ENCODE measurements at places on chromosomes 1 and 21.

DNA sequence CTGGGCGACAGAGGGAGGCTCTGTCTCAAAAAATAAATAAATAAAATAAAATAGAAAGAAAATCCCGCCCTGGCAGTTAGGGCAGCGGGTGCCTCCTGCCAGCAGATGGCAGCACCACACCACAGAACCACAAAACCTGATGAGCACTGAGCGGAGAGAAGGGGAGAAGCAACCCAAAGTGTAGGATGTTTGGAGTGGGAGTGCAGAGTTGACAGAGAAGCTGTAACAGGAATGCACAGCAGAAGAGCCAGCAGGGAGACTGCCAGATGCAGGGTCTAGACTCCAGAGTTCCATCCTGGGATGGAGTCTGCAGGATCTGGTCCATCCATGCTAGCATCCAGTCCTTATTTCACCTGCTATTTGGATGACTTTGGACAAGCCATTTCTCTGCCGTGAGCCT lies 29.7 kb upstream of the KIRREL1 start:
- H3K4me1 ChIP-seq, result no peaks in the 10 kb centered on the region
- H3K27me3 ChIP-seq, result no peaks in the 10 kb centered on the region
- DNase-seq, result peak; percentile 54

DNA sequence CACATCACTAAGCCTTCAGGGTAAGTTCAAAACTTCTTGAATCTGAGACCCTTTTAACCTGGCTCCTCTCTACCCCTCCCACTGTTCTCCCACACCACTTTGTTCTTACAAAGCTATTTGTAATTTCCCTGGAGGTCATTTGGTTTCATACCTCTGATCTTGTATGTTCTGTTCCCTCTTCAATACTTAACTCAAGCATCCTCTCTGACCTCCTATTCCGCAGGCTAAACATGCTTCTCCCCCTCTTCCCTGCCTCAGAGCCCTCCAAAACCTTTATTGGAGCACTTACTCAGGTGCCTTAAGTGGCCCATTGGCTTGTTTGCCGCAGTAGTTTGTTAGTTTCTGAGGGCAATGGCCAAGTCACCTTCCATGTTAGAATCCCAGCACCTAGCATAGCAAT lies 54.8 kb downstream of the SSX2IP start:
- no peaks in the 10 kb centered on the region for H3K27me3 ChIP-seq
- no peak overlapping the region for H3K27ac ChIP-seq
- DNase-seq, result no peak
- H3K4me3 ChIP-seq, result no peak overlapping the region
- H3K4me1 ChIP-seq, result no peaks in the 10 kb centered on the region
- H3K36me3 ChIP-seq, result no peaks in the 10 kb centered on the region

DNA sequence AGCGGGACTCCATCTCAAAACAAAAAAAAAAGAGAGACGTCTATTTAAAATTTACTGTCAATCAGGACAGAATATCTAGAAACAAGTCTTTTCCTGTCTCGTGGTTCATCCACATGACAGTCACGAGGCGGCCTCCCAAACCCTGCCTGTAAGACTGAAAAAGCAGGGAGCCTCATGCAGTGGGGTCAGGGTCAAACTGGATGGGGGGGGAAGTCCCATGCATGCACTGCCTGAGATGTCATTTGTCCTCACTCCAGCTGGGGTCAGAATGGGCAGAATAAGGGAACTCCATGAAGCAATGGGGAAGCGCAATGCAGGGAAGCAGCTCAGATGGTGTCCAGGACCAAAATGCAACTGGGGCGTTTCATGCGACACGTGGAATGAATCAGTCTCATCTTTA lies 85.5 kb downstream of the PIK3CD start:
- no peaks in the 10 kb centered on the region for H3K27me3 ChIP-seq
- no peak overlapping the region for H3K27ac ChIP-seq
- DNase-seq, result peak; percentile 48
- peaks cover 96% of the 10 kb centered on the region for H3K36me3 ChIP-seq
- no peaks in the 10 kb centered on the region for H3K4me1 ChIP-seq

DNA sequence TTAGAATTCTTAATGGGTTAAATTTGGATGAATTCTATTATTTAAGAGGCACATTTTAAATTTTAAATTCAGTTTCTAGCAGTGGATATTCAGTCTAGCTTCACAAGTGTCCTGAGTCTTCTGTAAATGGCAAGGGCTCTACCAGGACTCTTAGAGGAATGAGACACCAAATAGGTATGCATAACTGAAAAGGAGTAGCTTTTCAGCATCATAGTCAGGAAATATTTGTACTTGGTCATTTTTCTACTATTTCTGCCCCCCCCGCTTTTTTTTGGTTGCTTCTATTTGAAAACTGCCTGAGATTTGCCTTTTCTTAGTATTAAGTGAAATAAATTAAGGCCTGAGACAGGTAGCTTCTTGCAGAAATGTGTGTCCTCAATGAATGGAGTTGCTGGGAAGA lies 80.2 kb downstream of the MAST2 start:
- H3K36me3 ChIP-seq, result no peaks in the 10 kb centered on the region
- DNase-seq, result no peak
- H3K4me1 ChIP-seq, result no peaks in the 10 kb centered on the region
- no peak overlapping the region for H3K27ac ChIP-seq
- H3K4me3 ChIP-seq, result no peak overlapping the region

DNA sequence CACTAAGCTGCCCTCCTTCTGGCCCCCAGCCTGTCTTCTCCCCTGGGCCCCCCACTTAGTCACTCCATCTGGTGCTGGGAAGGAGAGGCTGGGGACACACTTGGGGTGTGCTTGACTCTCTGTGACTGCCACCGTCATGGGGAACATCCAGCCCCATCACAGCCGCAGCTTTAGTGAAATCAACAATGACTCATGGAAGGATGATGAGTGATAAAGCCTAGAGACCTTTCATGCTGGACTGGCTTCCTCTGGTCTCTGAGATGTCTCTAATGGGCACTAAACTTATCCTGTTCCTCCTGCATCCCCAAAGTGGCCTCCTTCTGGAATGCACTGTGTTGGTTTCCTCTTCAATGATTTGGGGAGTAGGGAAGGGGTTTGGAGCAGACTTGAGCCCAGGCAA lies 172.9 kb downstream of the GRIK3 start:
- no peaks in the 10 kb centered on the region for H3K27me3 ChIP-seq
- no peak for DNase-seq
- H3K27ac ChIP-seq, result no peak overlapping the region
- no peaks in the 10 kb centered on the region for H3K4me1 ChIP-seq
- H3K36me3 ChIP-seq, result no peaks in the 10 kb centered on the region

- no peaks in the 10 kb centered on the region for H3K4me1 ChIP-seq
- no peaks in the 10 kb centered on the region for H3K27me3 ChIP-seq
- no peak within 1 kb of the TSS for H3K27ac ChIP-seq
- H3K4me3 ChIP-seq, result no peak within 1 kb of the TSS
Measured at GRCh38 chr1:75796376-75797272, at the start of gene MSH4. Gene MSH4 (plus strand): TSS chr1:75796882. CDS start chr1:75796986, 104 bp downstream.
